ENCODE measurements at places on chromosomes 1 and 21.

DNA sequence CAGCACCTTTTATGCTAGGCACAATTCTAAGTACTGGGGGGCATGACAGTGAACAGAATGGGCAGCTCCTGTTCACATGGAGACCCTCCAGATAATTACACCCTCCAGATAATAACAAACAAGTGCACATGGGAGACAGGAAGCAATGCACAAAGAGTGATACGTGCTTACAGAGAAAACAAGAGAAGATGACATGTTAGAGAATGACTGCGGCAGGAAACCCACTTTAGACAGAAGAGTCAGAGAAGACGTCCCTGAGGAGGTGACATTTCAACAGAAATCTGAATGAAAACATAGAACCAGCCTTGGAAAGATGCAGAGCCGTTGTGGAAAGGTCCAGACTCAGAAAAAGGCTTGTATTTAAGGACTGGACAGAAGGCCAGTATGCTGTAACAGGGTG is 54.7 kb upstream of the ARTN start:
- DNase-seq: no peak

- no peak for DNase-seq
Measured at GRCh38 chr1:54331843-54332463, 74.2 kb downstream of the SSBP3 start.

- DNase-seq: no peak
Measured at GRCh38 chr1:232183802-232184201, 446.1 kb downstream of the SIPA1L2 start.

DNA sequence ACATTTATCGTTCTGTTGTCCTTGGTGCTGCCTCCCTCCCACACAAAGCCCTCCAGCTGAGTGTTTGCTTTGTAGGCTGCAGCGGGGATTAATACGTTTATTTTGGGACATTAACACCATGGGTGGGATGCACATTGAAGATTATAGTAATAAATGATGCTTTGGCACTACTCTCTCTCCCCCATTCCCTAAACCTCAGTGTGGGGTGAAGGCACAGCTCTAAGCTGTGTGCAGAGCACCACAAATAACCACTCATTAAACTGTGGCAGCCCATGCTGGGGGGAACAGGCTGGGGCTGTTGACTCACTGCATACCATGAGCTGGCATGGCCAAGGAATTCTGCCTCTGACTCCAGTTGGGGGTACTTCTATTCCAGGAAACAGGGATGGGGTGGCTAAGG is 7.7 kb downstream of the PCP4L1 start:
- no peak for DNase-seq

GRCh38 chr1:229714964-229715603 is 89.0 kb downstream of the URB2 start:
- DNase-seq: peak; percentile 26

DNA sequence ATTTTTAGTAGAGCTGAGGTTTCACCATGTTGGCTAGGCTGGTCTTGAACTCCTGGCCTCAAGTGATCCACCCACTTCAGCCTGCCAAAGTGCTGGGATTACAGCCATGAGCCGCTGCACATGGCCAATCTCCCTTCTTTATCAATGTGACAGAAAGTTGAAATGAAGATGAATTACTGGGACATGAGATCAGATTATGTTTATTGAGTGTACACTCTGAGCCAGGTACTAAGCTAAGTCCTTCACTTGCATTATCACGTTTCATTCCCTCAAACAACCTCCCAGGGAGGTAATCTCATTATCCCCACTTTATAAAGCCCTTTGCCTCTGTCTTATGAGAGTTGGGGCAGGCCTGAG is 6.3 kb upstream of the CHI3L2 start:
- no peak for DNase-seq

- DNase-seq: peak; percentile 60
Measured at GRCh38 chr1:19664453-19665185, at the start of gene HTR6. TSS of gene HTR6 (plus strand) at chr1:19664875. CDS start at chr1:19665754, 879 bp downstream.

- DNase-seq: no peak
Measured at GRCh38 chr1:31670593-31670964, 25.9 kb upstream of the PEF1 start.

- peak; percentile 46 for DNase-seq
Measured at GRCh38 chr1:2468041-2468472, 8.0 kb upstream of the PLCH2 start.

DNA sequence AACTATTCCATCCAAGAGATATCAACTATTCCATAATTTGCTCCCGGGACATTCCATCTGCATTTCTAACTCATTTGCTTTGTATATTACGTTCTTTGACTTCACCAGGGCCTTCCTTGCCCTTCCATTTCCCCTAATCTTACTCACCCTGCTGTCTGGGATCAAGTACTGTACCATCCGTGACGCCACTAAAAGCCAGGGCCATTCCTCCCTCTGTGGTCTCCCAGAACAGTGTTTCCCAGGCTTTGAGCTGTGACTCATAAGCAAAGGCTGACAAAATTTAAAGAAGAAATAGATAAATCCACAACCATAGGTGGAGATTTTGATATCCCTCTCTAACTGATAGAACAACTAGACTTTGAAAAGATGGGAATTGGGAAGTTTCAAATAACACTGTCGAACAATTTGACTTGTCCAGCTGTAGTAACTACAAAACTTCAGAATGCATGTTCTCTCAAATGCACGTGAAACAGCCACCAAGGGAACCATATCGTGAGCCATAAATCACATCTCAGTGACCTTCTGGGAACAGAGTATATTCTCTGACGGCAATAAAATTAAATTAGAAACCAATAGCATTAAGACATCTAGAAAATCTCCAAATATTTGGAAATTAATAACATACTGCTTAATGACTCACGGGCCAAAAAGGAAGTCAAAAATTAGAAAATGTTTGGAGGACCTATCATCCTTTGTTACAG is 501.0 kb downstream of the SETD4 start:
- no peak for DNase-seq

DNA sequence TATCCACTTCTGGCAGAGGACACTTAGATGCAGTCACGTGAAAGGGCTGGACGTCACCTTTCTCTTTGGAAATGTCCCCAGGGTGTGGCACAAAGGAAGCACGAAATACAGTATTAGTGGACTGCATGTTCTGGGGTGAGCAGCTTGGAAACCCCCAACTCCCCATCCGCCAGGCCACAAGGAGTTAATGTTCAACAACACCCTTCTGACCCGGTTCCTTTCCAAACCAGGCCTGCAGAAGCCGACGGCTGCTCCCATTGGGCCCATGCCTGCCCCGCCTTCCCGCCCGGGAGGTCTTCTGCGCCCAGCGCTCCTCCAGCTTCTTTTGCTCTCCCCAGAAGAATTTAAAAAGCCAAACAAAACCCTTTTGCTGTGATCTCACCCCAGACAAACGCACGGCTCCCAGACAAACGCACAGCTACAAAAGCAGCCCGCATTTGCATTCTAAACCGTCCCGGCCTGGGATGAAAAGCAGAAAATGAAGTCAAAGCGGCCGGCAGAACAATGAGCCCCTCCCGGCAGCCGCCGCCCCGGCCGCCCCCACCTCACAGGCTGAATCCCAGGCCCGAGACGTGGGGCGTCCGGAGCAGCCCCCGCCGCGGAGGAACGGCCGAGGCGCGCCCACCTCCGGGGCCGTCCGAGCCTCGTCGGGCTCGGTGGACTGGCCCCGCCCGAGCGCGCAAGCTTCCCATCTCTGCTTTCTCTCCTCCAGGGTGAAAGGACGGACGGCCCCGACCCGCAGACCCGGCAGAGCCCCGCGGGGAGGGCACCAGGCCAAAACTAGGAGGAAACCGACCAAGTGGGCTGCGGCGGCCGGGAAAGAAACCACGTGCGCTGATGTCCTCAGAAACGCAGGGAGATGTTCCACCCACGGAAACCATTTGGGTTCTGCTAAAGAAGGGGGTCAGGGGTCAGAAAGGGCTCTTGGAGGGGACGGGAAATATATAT is 101.9 kb downstream of the PLPP3 start:
- DNase-seq: no peak

- DNase-seq: no peak
Measured at GRCh38 chr1:17933501-17933900, 174.1 kb upstream of the IGSF21 start.

- DNase-seq: no peak
Measured at GRCh38 chr1:224219011-224219611, 36.1 kb downstream of the DEGS1 start.

DNA sequence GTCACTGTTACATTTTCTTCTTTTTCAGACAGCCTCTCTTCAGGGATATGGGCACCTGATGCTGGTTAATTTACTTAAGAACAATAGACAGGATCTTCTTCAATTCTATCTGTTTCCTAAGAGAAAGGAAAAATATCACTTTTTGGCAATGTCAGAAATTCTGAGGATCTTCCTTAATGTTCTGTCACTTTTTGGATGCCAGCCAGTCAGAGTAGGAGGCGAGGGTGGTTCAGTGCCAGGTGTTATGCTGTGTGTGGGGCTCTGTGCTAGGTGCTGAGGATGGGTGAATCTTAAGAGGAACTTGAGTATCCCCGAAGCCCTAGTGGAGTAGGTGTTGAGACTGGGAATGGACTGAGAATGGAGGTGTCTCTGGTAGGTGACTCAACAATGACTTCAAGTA is 133.5 kb downstream of the UCK2 start:
- no peak for DNase-seq

DNA sequence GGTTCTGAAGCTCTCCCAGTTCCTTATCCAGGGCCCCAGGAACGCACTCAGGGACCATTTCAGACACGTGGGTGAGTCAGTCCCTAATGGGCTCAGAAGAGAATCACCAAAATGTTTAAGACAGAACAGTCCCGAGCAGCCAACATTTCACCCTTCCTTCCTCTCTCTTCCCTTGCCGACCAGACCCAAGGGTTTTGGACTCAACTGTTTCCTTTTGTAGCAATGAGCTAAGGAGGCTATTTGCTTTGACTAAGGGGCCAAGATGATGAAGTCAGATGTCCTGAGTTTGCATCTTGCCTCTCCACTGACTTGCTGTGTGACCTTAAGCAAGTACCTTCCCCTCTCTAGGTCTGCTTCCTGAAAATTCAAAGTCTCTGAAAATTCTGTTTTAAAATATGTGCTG is 472.3 kb upstream of the VAMP3 start:
- DNase-seq: no peak

GRCh38 chr1:18569251-18569650 is 61.4 kb upstream of the PAX7 start:
- no peak for DNase-seq

- DNase-seq: peak; percentile 50
Measured at GRCh38 chr1:204151552-204152309, at the start of gene ETNK2. TSS of gene ETNK2 (minus strand) at chr1:204152044. CDS start at chr1:204151852, 192 bp downstream.

DNA sequence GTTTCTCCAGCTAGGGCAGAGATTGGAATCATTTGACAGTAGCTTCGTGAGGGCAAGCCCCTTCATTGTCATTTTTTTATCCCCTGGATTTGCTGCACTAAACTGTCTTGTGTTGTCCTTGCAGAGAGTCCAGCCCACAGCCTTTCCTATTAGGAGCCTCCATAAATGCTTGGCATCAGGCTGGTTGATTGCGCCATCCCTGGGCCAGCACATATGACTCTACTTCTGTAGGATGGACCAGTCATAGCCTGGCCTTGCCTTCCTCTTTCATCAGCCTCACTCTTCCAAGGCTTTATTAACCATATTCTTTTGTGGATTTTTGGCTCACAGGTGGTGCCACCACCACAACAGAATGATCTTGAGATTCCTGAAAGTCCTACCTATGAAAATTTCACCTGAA is 31.4 kb downstream of the LY9 start:
- DNase-seq: no peak

DNA sequence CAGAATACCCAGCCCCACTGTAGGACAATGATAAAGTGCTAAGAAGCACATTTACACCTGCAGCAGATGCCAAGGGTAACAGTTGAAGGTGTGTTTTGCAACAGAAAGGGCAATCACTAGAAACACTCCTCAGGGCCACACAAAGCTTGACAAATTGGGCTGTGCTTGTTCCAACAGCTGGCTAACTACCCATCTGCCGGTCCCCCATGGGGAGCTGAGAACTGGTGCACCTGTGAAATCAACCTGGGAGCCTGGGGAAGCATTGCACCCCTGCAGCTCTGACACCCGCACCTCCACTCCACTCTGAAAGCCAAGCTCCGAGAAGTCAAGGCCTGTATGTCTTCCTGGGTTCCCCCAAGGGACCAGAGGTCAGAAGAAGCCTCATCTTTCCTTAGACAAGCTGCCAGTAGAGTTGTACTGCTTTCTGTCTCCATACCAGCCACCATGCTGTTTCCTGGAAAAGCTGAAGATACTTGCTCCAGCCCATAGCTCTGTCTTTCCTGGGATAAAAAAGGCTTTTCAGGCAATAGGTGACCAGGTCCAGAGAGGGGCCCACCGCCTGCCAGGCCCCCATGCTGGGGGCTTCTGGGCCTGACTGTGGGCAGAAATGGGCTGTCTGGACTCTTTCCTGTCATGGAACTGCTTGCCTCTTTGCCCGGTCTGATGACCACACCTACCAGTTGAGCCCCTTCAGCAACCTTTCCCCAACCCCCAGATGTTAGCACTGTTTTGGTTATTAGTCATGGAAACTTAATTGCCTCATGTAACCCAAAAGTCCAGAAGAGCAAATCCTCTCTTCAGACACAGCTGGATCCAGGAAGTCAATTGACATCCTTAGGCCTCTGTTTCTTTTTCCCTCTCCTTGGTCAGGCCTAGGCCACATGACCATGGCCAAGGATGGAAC is 93.6 kb downstream of the KIF14 start:
- no peak for DNase-seq

GRCh38 chr1:230820568-230820967 is 47.8 kb downstream of the C1orf198 start:
- no peak for DNase-seq

GRCh38 chr1:180193141-180194047 is 36.7 kb upstream of the LHX4 start:
- DNase-seq: no peak

- DNase-seq: no peak
Measured at GRCh38 chr1:68973459-68974244, 476.8 kb upstream of the DEPDC1 start.

GRCh38 chr1:157008502-157008901 is 37.0 kb downstream of the ARHGEF11 start:
- DNase-seq: no peak

- no peak for DNase-seq
Measured at GRCh38 chr1:5623399-5623798, 368.8 kb downstream of the NPHP4 start.

GRCh38 chr1:69569576-69570328 is 2.0 kb downstream of the LRRC7 start:
- no peak for DNase-seq

GRCh38 chr1:231395076-231395997 is 26.8 kb downstream of the EGLN1 start:
- DNase-seq: no peak

- no peak for DNase-seq
Measured at GRCh38 chr1:12135612-12136011, 31.2 kb upstream of the TNFRSF1B start.

DNA sequence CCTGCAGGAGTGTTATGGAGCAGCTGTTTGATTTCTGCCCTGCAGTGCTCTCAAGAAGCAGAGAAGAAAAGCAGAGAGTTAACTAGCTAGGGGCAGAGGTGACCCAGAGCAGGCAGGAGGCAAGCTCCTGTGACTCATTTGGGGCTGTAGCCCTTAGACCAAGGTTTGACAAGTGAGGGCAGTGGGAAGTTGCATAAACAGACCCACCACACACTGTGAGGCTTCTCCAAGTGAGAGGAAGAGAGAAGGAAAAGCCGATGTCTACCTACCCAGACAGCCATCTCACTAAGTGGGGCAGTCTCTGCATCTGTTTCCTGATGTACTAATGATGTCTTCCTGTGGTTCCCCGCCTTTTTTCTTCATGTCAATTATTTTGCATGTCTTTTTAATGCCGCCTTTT is 159.9 kb upstream of the NR5A2 start:
- no peak for DNase-seq
